PC-9 (cell line): ENCODE measurements at places on chromosomes 5 and 9. TPM values are rescaled to one million over a fixed set of nuclear protein-coding genes. Genes with fewer than 3 reads are reported as not detected.

DNA sequence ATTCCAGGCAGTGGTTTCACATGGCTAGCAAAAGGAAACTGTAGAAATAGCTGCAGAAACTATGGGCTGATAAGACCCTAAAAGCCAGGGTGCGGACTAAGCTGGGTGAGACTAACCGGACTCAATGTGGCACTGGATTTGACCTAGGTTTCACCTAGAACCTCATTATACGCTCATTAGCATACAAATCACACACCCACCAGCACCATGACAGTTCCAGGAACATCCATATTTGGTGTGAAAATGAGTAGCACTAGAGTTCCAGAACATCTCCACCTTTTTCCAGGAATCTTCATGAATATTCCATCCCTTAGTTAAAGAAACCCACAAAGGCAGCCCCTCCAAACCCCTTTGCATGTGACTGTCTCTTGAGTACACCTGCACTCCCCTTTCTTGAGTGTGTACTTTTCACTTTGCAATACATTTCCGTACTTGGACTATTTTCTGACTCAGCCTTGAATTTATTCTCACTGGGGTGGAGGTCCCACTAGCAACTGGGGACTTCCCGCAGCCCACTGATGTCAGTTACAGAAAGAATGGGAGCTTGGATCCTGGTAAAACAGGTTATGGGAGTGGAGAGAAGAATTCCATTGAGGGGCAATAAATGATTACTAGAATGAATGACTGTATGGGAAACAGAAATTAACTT lies 58.0 kb upstream of the SPATA31C2 start:
- H3K27ac ChIP-seq = peak overlapping the region; percentile 96
- no peaks in the 10 kb centered on the region for H3K27me3 ChIP-seq
- peak overlapping the region; percentile 27; the same call in 1 of the 2 replicates for H3K4me3 ChIP-seq
- peak; percentile 35 for DNase-seq
- H3K36me3 ChIP-seq = no peaks in the 10 kb centered on the region
- peaks cover 47% of the 10 kb centered on the region for H3K4me1 ChIP-seq

GRCh38 chr9:87968155-87968554 lies 6.2 kb downstream of the CDK20 start:
- no peaks in the 10 kb centered on the region for H3K27me3 ChIP-seq
- H3K36me3 ChIP-seq = no peaks in the 10 kb centered on the region
- no peak for DNase-seq
- H3K27ac ChIP-seq = no peak overlapping the region

DNA sequence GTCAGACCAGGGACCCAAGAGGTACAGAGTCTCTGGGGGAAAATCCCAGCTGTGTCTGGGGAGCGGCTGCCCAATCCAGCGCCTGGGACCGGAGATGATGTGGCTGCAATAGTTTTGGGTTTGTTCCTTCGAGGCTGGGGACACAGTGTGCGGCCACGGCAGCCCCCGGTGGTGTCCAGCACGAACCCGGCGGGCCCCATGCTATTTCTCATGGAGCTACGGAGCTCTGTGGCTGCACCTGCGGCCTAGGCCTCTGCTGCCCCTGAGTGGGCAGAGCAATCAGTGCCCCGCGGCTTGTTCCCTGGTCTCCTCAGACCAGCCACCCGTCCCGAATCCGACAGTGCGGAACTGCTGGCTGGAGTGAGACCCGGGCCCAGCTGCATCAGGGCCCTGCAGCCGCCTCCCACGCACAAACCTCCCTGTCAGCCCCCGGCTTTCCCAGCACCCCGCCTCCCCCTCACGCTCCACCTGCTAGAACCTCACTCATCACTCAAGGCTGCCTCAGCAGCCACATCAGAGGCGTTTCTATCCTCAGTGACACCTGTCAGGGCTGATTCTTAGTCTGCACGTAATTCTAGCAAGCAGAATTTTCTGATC lies 29.0 kb downstream of the SARDH start:
- H3K4me1 ChIP-seq = no peaks in the 10 kb centered on the region
- H3K36me3 ChIP-seq = no peaks in the 10 kb centered on the region
- peaks cover 62% of the 10 kb centered on the region for H3K27me3 ChIP-seq
- H3K4me3 ChIP-seq = no peak overlapping the region
- no peak overlapping the region for H3K27ac ChIP-seq
- DNase-seq = no peak

GRCh38 chr9:135589596-135590485 lies 28.3 kb downstream of the PAEP start:
- no peaks in the 10 kb centered on the region for H3K4me1 ChIP-seq
- DNase-seq = no peak
- H3K27me3 ChIP-seq = peaks cover 64% of the 10 kb centered on the region
- H3K27ac ChIP-seq = no peak overlapping the region
- no peak overlapping the region for H3K4me3 ChIP-seq

- no peaks in the 10 kb centered on the region for H3K27me3 ChIP-seq
- H3K4me1 ChIP-seq = no peaks in the 10 kb centered on the region
- no peak overlapping the region for H3K27ac ChIP-seq
- DNase-seq = peak; percentile 52
These were observed 30.3 kb downstream of the FGF1 start for GRCh38 chr5:142655339-142656267.

- no peak overlapping the region for H3K4me3 ChIP-seq
- H3K36me3 ChIP-seq = peaks cover 26% of the 10 kb centered on the region
- H3K27ac ChIP-seq = no peak overlapping the region
- DNase-seq = no peak
These were observed 20.8 kb upstream of the MATR3 start for GRCh38 chr5:139272471-139273321.

- no peak overlapping the region for H3K4me3 ChIP-seq
- H3K4me1 ChIP-seq = peaks cover 8% of the 10 kb centered on the region; the same call in 1 of the 2 replicates
- H3K27me3 ChIP-seq = no peaks in the 10 kb centered on the region
- H3K27ac ChIP-seq = no peak overlapping the region
These were observed 138.8 kb downstream of the GRIA1 start for GRCh38 chr5:153629027-153629895.

The SKP2 gene
- 121 and 153 TPM in 2 replicates for total RNA-seq

- no peak for DNase-seq
- H3K27me3 ChIP-seq = no peaks in the 10 kb centered on the region
- no peaks in the 10 kb centered on the region for H3K36me3 ChIP-seq
- H3K27ac ChIP-seq = no peak overlapping the region
These were observed 63.6 kb upstream of the UBAC1 start for GRCh38 chr9:136024696-136025316.

DNA sequence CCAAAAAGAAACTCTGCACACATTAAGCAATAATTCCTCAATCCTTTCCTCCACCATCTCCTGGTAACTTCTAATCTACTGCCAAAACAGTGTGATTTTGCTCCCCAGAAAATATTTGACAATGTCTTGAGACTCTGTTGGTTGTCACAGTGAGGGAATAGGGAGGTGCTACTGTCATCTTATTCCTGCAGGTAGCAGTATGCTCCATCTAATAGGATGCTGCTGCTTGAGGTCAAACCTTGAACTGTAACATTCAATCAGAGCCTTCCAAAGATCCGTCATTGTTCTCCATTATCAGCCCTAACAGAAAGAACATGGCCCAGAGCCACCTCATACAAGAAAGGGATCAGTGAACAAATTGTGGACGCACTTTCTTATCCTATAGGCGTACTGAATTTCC lies 514.7 kb upstream of the GRIN3A start:
- no peak for DNase-seq
- no peak overlapping the region for H3K27ac ChIP-seq
- no peaks in the 10 kb centered on the region for H3K27me3 ChIP-seq

The NUTM2G gene
- total RNA-seq = not detected in 2 replicates

The DCTN3 gene
- total RNA-seq = 47.5 and 57.5 TPM in 2 replicates

The CD74 gene
- 41.1 and 52.0 TPM in 2 replicates for total RNA-seq

- no peak overlapping the region for H3K27ac ChIP-seq
- no peaks in the 10 kb centered on the region for H3K36me3 ChIP-seq
- H3K4me3 ChIP-seq = no peak overlapping the region
- no peak for DNase-seq
- H3K4me1 ChIP-seq = peaks cover 5% of the 10 kb centered on the region; the same call in 1 of the 2 replicates
- H3K27me3 ChIP-seq = no peaks in the 10 kb centered on the region
These were observed 117.9 kb upstream of the NR5A1 start for GRCh38 chr9:124625087-124625486.

GRCh38 chr9:5569891-5570290 lies 59.0 kb upstream of the RIC1 start:
- H3K4me1 ChIP-seq = no peaks in the 10 kb centered on the region
- no peaks in the 10 kb centered on the region for H3K27me3 ChIP-seq
- H3K36me3 ChIP-seq = no peaks in the 10 kb centered on the region
- no peak for DNase-seq
- H3K4me3 ChIP-seq = no peak overlapping the region

- H3K4me3 ChIP-seq = no peak overlapping the region
- no peak for DNase-seq
- no peaks in the 10 kb centered on the region for H3K4me1 ChIP-seq
- H3K36me3 ChIP-seq = no peaks in the 10 kb centered on the region
- no peak overlapping the region for H3K27ac ChIP-seq
These were observed 75.8 kb downstream of the GHR start for GRCh38 chr5:42499016-42499415.

GRCh38 chr9:101995231-101995630 lies 256.8 kb upstream of the GRIN3A start:
- no peaks in the 10 kb centered on the region for H3K27me3 ChIP-seq
- no peaks in the 10 kb centered on the region for H3K36me3 ChIP-seq
- no peaks in the 10 kb centered on the region for H3K4me1 ChIP-seq
- no peak overlapping the region for H3K4me3 ChIP-seq
- H3K27ac ChIP-seq = no peak overlapping the region

- peaks cover 11% of the 10 kb centered on the region; the same call in 1 of the 2 replicates for H3K36me3 ChIP-seq
- peaks cover 18% of the 10 kb centered on the region for H3K4me1 ChIP-seq
- no peak overlapping the region for H3K4me3 ChIP-seq
- DNase-seq = no peak
These were observed 13.0 kb downstream of the CLPTM1L start for GRCh38 chr5:1331861-1332405.

The ADAMTS16 gene
- 26.4 and 27.2 TPM in 2 replicates for total RNA-seq

DNA sequence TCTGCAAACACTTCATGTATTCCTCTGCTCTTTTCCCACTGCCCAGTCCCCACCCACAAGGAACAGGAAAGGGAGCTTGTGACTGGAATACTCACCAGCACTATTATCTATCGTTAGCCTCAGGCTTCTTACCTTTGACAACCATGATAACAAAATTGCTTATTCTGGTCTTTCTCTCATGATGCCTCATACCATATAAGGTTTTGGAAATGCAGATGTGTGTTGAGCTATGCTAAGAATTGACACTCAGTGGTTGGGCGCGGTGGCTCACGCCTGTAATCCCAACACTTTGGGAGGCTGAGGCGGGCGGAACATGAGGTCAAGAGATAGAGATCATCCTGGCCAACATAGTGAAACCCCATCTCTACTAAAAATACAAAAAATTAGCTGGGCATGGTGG lies 25.4 kb downstream of the SOX30 start:
- no peaks in the 10 kb centered on the region for H3K4me1 ChIP-seq
- no peak for DNase-seq
- H3K27me3 ChIP-seq = no peaks in the 10 kb centered on the region
- H3K27ac ChIP-seq = no peak overlapping the region

GRCh38 chr5:850511-851006 lies at the start of gene ZDHHC11:
Gene ZDHHC11, minus strand, starts transcription at chr5:850986. Its CDS starts 384 bp downstream, at chr5:850602.
- no peak within 1 kb of the TSS for H3K27ac ChIP-seq
- no peak for DNase-seq
- no peaks in the 10 kb centered on the region for H3K36me3 ChIP-seq

The CTXN3 gene
- not detected in 2 replicates for total RNA-seq

- H3K4me3 ChIP-seq = no peak overlapping the region
- no peaks in the 10 kb centered on the region for H3K27me3 ChIP-seq
- H3K27ac ChIP-seq = no peak overlapping the region
These were observed 52.9 kb upstream of the APC start for GRCh38 chr5:112684737-112685136.

GRCh38 chr5:167982-168660 lies 23.2 kb upstream of the LRRC14B start:
- H3K27ac ChIP-seq = no peak overlapping the region
- H3K4me1 ChIP-seq = no peaks in the 10 kb centered on the region
- H3K27me3 ChIP-seq = peaks cover 58% of the 10 kb centered on the region
- H3K36me3 ChIP-seq = no peaks in the 10 kb centered on the region
- DNase-seq = peak; percentile 64
- no peak overlapping the region for H3K4me3 ChIP-seq

GRCh38 chr5:151093476-151093889 lies 12.6 kb upstream of the TNIP1 start:
- no peaks in the 10 kb centered on the region for H3K36me3 ChIP-seq
- DNase-seq = peak; percentile 98
- H3K4me3 ChIP-seq = peak overlapping the region; percentile 35; the same call in 1 of the 2 replicates
- peak overlapping the region; percentile 94 for H3K27ac ChIP-seq

DNA sequence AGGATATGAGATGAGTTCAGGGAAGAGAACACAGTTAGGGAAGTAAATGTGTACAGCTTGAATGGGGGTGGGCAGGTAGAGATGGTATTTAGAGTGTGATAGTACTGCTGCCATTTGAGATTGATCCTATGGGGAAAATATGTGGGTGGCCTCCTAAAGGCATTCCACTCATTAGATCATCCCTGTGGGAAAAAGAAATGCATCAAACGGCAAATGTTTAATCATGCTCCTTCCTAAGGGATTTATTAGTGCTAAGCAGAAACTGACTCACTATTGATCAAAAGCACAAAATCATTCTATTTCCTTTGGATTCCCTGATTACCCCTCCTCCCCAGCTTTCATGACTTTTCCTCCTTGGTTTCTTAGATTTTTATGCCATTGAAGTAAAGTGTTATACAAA lies 36.4 kb upstream of the SMC5 start:
- no peaks in the 10 kb centered on the region for H3K27me3 ChIP-seq
- no peak overlapping the region for H3K4me3 ChIP-seq
- H3K4me1 ChIP-seq = no peaks in the 10 kb centered on the region
- no peak for DNase-seq

The AMBP gene
- not detected in 2 replicates for total RNA-seq

DNA sequence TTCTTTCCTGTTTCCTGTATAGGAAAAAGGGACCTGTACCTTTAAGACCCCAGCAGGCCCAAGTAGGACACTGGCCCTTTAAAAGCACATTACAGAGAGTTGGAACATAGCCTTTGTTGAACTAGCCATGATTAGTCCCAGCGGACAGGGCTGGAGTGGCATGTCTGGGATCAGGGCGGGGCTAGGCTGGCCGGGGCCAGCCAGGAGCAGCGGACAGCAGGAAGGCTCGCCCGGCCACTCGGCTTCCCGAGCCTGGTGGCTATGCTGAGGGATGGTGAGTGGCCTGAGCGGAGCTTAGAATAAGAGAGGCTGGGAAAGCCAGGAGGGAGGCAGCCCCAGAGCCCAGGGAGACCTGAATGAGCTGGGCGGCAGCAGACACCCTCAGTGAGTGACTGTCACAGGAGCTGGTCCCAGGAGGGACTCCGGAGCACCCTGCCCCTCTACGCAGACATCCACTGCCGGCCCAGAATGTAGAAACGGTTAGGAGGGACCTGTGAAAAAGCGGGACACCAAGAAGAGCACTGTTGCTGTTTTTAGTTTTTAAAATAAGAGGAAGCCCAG lies 92.1 kb downstream of the DAB2IP start:
- peak; percentile 90 for DNase-seq
- H3K36me3 ChIP-seq = no peaks in the 10 kb centered on the region
- no peak overlapping the region for H3K27ac ChIP-seq

The FSD1L gene
- total RNA-seq = 4.2 and 5.6 TPM in 2 replicates

DNA sequence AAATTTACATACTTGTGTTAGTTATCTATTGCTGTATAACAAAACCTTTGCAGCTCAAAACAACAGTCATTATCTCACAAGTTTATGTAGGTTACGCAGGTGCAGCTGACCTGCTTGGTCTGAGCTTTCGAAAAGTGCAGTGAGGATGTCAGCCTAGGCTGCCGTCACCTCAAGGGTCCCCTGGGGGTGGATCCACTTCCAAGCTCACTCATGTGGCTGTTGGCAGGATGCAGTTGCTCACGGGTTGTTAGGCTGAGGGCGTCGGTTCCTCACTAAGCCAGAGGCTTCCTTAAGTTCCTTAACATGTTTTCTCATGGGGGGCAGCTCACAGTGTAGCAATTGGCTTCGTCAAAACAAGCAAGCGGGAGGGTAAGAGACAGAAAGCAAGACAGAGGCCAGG lies 139.8 kb downstream of the DOCK8 start:
- no peak overlapping the region for H3K27ac ChIP-seq
- no peaks in the 10 kb centered on the region for H3K27me3 ChIP-seq
- DNase-seq = no peak
